COR-L47 (cell line): ENCODE measurements at places on chromosomes 5 and 9.

- DNase-seq, result no peak
Measured at GRCh38 chr9:81979196-81979595, 9.4 kb upstream of the SPATA31D1 start.

DNA sequence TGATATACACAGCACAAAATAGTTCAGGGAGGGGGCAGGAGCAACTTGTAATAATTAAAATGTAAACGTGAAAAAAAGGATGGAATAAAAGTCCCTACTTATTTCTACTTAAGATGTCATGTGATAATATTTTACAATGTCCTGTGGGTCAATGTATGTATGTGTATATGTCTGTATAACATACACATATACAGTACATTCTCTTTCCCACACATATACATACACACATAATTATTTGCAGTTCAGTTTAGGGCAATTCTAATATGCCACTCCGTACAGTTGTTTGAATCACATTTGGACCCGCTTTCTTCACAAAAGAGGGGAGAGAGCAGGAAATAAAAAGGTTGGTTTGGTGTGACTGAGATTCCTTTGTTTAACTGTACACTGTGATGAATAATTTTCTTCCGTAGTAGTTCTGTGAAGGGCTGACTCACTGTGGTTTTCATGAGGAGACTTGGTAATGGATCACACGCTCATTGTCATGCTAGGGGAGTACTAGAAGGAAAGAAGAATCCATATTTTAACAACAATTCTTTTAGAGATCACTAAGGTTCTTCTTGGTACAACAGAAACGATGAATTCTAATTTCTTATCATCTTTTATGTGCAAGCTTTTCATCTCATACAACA, 26.2 kb upstream of the ACOT12 start:
- DNase-seq, result no peak

DNA sequence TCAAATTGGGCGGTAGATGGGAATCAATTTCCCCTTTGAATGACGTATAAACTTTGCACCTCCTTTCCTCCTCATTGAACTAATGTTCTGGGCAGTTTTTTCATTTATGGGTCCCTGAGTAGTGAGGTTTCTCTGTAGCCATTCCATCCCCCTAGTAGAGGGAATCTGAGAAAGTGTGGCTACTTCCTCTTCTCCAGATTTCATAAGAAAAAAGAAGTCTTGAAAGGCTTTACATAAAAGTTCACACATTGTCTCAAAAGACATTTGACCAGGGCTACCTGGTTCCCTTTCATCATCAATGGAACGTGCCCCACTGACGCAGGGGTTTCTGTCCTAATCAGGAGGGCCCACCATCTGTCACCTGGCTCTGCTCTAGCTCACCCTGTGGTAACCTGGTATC, 57.3 kb downstream of the CTSL start:
- no peak for DNase-seq

- DNase-seq, result no peak
Measured at GRCh38 chr9:99171225-99172123, 50.3 kb downstream of the ALG2 start.

- peak; percentile 37 for DNase-seq
Measured at GRCh38 chr9:120152295-120152694, 427.7 kb downstream of the CDK5RAP2 start.

DNA sequence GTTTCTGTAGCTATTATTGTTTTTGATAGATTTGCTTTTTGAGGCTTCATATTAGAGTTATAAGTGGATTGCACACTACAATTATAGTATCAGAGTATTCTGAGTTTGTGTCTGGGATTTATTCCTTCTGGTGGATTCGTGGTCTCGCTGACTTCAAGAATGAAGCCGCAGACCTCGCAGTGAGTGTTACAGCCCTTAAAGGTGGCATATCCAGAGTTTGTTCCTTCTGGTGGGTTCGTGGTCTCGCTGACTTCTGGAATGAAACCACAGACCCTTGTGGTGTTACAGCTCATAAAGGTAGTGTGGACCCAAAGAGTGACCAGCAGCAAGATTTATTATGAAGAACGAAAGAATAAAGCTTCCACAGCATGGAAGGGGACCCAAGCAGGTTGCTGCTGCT, 6.9 kb upstream of the EMB start:
- DNase-seq, result no peak

DNA sequence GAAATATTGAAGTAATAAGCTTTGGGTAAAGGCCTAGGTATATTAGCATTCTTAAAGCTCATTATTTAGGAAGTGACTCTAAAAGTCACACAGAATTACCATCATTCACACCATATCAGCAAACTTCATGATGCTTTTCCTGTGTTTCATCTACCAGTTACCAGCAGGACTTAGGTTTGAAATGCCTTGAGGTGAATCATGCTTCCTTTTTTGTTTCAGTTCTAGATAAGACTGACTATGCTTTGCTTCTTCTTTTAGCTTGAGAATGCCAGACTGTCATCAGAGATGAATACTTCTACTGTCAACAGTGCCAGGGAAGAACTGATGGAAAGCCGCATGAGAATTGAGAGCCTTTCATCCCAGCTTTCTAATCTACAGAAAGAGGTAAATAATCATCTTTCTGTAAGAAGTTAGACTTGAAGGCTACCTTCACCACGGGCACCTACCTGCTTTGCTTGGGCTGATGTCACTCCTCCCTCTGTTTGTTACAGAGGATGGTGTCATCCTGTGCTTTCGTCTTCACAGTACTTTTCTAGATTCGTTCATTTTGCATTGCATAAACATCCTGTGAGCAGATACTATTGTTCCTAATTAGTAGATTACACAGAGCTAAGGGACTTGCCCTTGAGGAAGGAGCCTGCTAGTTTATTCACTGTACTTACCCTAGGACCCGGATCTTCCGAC, 34.7 kb downstream of the LMNB1 start:
- DNase-seq, result no peak

GRCh38 chr9:69877852-69878514, 57.4 kb downstream of the CFAP95 start:
- peak; percentile 34 for DNase-seq

DNA sequence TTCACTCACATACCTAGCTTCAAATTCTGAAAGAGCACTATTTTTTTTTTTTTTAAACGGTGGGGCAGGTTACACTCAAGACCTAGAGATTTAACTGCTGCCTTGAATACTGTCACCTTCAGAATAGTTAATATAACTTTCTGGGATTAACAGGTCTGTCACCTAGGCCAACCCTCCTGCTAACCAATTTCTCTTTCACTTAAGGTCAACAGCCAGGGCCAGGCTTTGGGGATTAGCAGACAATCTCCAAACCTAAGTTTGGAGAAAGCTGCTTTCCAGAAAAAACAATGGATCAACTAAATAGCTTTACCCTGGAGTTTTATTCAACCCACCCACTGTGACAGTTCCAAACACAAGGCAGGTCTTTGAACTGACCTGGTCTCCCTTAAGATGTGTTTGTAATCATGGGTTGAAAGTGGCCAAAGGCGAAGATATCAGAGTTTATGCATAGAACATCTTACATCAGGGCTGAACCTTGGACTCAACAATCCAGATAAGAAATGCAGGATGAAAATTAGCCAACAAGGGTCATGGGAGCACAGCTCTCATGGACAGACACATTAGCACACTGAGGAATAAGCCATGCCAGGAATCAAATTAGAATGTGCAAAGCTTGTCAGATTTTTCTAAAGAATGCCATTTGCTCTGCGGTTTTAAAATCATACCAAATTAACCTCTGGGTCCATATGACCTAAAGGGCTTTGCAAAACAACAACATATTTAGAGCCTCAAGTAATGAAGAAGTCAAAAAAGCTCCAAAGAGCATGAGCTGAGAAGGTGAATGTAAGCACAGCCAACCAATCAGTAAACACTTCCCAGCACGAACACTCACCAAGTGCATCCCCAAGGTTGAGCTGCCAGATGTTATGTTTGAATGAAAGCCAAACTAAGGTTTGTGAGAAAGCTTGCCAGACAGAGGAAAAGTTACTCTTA, 538.5 kb upstream of the DMAC1 start:
- DNase-seq, result no peak

- DNase-seq, result no peak
Measured at GRCh38 chr5:2110137-2110933, 227.6 kb upstream of the IRX4 start.

DNA sequence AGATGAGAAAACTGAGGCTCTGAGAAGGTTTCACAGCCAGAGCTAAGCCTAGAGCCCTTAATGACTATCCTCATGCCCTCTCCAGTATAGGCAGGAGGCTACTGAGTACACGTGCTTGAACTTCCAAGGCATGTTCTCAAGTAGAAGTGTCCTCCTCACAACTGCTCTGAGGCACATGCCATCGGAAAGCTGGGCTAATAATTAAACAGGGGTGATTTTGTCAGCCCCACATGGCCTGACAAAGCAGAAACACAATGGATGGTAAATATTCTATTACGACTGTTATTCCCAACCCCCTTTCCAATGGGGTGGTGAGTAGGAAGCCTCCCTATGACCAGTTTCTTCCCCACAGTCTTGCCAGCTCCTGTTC, 34.3 kb downstream of the KCNIP1 start:
- DNase-seq, result no peak

DNA sequence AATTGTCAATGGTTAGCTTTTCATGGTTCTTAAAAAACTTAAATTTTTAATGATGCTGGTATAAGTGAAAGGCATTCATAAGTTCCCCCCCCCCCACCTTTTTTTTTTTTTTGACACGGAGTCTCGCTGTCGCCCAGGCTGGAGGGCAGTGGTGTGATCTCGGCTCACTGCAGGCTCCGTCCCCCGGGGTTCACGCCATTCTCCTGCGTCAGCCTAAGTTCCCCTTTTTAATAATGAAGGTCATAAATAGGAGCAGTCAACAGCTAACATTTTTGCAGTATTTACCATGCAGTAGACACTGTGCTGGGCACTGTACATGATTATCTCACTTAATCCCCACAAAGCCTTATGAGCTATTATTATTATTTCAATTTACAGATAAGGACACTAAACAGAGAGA, 556.3 kb downstream of the PDE4D start:
- DNase-seq, result no peak

DNA sequence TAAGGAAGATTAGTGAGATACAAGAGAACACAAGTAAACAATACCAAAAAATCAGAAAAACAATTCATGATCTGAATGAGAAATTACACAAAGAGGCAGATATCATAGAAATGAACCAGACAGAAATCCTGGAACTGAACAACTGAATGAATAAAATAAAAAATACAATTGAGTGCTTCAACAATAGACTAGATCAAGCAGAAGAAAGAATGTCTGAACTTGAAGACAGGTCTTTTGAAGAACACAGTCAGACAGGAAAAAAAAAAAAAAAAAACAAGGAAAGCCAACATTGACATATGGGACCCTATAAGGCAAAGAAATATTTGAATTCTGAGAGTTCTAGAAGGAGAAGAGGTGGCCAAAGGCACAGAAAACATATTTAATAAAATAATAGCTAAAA, 115.2 kb downstream of the ZDHHC21 start:
- DNase-seq, result no peak

DNA sequence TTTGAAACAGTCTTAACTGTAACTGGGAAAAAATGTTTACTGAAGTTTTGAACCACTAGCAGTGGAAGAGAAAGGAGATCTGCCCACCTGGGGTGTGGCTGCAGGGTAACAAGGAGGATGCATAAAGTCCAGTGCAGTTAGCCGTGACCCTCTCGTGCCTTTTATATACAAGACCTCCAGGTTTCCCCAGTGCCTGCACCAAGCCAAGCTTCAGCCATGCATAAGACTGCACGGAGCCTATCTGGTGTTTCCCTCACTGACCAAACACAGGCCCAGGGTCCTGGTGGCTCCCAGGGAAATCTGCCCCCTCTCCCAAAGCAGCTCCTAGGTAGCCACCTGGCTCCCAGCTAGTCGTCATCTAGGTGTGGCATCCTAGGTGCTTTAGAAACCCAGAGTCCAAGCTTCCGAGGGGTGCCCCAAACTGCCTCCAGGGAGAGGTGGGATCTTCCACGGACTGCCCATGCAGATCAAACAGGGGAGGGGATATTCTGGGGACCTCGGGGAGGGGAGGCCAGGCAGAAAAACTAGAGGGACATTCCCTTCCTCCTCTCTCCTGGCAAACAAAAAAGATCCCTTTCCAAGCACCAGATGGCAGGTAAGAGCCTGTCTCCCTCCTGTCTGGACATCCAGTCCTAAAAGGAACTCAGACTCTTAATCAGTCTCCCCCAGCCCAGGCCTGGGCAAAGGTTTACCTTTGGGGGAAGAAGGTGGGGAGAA, 2.7 kb downstream of the SHB start:
- peak; percentile 39 for DNase-seq
